ENCODE measurements at places on chromosomes 3 and 15. TPM values are rescaled to one million over a fixed set of nuclear protein-coding genes. Genes with fewer than 3 reads are reported as not detected.

Gene CAND2
- total RNA-seq, result 0.26 TPM

Gene RYR3
- total RNA-seq, result not detected

Gene ECE2
- total RNA-seq, result not detected

Gene FRMD5
- total RNA-seq, result 3.9 TPM

Gene DPPA2
- not detected for total RNA-seq

Gene AHSG
- not detected for total RNA-seq

Gene GALNT15
- not detected for total RNA-seq

Gene USP13
- 12.7 TPM for total RNA-seq

Gene C3orf80
- 1.8 TPM for total RNA-seq

Gene CCR9
- not detected for total RNA-seq

Gene RASL12
- total RNA-seq, result 0.19 TPM
